M059J (cell line): ENCODE measurements at places on chromosomes 5 and 9. TPM values are rescaled to one million over a fixed set of nuclear protein-coding genes. Genes with fewer than 3 reads are reported as not detected.

- DNase-seq = no peak
Measured at GRCh38 chr9:114302727-114303126, 20.2 kb upstream of the ORM1 start.

DNA sequence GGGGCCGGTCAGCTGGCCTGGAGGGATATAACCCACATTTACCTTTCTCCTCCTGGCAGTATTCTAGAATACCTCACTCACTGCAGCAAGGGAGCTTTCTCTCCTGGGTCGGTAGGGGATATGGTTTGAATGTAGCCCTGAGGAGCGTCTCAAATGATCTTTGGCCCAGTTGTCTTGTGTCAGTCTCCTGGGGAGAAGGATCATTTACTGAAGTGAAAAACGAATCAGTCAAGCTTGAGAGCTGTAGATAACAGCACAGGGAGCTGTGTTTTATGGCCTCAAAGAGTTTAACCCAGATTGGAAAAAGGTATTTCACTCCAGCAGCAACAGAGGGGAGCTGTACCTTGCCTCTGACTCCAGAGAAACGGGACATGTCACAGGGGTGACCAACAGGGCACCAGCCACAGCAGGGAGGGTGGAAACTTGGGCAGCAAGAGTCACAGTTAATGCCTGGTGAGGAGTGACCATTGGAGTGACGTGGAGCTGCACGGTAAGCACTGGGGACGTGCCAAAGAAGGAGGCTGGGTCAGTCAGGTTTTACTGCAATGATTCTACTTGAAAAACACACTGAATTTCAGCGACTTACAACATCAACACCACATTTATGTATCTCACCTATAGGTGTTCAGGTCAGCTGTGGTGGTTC is 29.8 kb upstream of the ZFR start:
- DNase-seq = no peak

DNA sequence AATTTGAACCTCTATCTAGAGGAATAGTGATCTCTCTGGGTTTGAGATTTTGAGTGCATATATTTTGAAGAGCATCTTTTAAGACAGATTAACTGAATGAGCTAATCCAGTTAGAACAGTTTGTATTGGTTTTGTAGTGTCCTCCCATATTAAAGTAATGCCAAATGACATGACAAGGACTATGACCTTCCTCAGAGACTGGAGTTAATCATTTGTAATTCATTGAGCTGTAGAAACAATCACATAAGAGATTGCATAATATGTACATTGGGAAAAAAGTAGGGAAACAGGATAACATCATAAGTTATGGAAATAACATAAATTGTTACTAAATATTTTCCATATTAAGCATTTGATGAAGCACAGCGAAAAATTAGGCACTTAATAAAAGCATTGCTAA is 45.8 kb upstream of the PRDM9 start:
- DNase-seq = no peak

- DNase-seq = peak; percentile 83
Measured at GRCh38 chr9:85536076-85536475, 205.7 kb downstream of the AGTPBP1 start.

GRCh38 chr9:34623374-34624235 is 3.3 kb upstream of the DCTN3 start:
- no peak for DNase-seq

DNA sequence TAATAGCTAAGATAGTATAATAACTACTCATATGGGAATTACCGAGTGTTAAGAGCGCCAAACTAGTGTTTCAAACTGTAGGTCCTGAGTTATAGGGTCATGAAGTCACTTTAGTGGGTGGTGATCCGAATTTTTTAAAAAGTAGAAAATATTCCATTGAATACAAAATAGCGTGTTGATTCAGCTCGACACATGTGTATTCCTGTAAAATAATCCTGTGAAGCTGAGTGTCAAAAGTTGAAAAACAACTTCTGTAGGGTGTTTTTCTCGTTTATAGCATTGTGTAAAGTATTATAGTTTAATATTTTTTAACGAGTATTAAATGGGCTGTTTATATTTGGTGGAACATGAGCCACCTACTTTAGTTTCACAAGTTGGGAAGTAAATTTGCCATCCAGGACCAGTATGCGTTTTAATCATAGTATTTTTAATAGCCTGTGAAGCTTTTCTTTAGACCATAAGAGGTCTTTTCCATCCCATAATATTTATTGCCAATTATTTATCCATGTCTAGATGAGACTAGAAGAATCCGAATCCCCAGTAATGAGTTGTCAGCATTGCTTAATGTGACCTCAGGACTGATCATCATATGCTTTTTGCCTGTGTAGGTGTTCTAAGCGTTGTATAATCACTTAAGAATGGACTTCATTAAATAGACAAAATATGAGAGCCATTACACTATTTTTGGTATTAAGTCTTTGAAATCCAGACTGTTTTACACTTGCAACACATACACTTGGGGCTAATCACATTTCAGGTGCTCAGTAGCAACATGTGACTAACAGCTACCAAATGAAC is 84.1 kb downstream of the PTPDC1 start:
- no peak for DNase-seq

DNA sequence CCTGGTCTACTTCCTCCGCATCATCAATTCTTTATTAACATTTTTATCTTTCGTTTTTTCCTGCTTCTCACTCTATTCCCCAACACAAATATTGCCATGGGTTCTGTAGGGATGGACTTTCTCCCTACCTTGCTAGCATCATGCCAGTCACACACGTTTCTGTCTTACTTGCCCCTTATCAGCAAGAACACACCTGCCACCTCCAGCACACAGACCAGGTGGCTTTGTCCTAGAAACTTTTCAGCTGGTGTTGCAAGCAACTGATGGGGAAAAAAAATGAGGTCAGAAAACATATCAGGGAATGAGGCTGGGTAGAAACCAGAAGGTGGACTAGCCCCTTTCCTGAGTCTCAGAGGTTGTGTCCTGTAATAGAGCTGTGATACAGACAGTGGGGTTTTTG is 5.8 kb downstream of the SH3RF2 start:
- DNase-seq = no peak

GRCh38 chr9:86096386-86096785 is 3.0 kb downstream of the GOLM1 start:
- peak; percentile 49 for DNase-seq

GRCh38 chr9:133604214-133604613 is 5.0 kb downstream of the FAM163B start:
- DNase-seq = peak; percentile 18

DNA sequence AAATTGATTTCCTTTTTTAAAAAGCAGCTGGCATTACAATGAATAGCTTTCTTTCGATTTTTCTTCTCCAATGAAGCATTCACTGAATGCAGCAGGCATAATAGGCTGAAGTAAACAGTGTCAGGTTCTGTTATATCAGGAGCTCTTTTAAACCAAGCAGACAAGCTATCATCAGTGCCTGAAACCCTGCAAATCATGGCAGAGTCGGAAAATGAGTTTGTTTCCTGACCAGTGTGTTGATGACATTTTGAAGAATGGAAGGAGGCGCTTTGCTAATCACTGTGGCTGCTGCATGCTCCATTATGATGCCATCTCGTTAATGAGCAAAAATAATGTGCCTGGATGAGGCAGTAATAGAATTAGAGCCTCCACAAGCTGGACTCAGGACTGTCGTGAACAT is 284.5 kb downstream of the ZNF608 start:
- DNase-seq = no peak

DNA sequence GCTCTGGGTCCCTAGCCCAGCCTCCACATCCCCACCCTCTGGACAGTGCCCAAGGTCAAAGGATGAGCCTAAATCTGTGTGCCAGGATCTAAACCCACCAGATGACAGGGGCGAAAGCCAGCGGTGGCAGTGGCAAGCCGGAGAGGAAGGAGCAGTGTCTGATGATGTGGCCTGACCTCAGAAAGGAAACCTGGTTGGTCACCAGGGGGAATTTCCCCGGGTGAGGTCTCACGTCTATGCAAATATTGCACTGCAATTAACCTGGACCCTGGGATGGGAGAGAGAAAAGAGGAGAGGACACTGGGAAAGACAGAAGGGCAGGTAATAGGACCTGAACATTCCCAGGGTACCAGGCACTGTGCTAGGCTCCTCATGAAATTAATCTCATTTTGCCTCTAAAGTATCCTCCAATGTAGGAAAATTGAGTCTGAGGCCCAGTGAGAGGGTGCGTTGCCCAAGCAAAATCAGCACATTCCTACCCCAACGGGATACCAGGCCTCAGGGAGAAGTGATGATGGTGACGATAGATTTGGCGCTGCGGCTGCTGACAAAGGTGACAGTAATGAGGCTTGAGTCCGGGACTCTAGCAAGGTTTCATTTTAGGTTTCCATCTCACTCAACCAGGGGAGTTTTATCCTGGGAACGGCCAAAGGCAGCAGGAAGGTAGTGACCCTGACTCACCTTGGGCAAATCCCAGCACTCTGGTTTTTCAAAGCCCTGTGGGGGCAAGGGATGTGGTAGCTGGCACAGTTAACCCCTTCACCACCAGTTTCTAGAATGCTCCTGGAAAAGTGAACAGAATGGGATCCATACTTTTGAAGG is 13.4 kb upstream of the TNIP1 start:
- peak; percentile 73 for DNase-seq

GRCh38 chr5:147893820-147894219 is 12.5 kb downstream of the C5orf46 start:
- peak; percentile 83 for DNase-seq

DNA sequence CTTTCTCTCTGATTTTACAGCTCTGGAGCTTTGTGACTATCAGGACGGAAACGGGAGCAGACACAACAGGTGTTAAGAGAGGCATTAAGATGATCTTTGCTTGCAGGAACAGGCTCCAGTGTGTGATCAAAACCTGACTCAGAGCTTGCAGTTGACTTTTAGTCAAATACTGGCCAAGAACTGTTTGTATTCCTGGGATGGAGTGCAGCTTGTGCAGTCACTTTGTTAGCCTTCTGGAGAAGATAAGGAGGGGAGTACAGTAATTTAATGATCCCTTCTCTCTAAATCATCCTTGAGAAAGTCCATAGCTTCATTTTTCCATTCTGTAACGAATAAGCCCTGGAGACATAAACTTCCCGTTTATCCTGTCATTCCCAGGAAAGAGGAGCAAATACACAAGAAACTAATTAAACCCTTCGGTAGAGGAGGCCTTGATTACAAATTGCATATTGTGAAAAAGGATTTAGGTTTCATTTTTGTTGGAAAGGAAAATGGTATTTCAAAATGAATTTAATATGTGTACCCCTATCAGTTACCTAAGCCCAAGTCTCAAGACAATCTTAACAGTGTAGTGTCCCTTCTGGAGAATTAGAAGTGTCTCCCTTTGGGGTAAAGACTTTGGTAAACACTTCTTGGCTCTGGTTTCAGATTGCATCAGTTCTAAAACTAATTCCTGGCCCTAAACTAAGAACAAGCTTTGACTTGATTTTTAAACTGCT is 3.1 kb upstream of the STOM start:
- no peak for DNase-seq

DNA sequence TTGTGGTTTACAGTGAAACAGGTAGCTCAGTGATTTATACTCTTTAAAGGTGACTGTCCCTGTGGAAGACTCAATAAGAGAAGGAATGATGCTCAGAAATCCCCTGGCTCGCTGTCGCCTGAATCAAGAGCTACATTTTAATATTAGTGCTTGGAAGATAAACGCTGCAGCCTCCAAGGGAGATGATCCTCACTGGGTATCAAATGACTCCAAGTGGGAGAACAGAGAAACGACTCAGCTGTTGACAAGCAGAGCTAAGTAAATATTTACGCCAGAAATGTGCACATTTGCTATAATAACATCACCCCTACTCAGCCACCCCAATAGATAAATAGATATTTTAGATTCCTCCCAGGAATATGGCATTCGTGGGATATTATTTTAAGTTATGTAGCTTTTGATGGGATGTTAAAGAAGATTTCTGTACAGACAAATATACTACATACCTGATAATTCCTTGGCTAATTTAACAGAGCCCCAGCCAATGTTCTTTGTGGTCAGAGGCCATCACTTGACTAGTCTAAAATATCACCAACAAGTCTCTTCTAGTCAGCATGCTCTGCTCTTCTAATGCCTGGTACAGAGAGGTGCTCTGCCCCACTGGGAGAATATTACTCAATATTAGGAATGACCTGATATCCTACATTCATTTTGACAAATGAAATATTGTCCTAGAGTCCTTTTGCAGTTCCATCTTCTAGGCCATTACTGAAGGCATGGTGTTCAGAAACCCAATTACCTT is 18.3 kb upstream of the CCDC192 start:
- DNase-seq = no peak

DNA sequence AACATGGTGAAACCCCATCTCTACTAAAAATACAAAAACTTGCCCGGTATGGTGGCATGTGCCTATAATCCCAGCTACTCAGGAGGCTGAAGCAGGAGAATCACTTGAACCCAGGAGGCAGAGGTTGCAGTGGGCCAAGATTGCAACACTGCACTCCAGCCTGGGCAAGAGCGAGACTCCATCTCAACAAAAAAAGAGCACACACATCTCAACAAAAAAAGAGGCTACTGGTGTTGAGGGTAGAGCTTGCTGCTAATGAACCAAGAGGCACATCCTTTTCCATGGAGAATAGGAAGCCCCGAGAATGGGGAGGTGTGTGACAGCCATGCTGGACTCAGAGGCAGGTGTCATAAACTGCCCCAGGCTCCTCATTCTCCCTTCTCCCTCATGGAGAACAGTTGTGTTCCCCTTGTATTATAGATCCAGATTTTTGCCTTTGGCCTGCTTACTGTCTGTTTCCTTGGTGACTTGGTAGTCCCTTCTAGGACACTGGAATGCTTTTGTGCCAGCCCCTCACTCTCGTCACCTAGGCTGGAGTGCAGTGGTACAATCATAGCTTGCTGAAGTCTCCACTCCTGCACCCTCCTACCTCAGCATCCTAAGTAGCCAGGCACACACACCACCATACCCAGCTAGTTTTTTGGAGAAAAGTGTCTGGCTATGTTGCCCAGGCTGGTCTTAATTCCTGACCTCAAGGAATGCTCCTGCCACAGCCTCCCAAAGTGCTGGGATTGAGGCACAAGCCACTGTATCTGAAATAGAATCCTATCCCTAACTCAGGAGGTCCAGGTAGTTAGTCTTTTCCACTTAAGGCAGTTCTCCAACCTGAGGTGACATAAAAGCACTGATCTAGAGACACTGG is 5.1 kb downstream of the RPL12 start:
- DNase-seq = peak; percentile 38

GRCh38 chr9:122314165-122314564 is 49.5 kb downstream of the MRRF start:
- DNase-seq = no peak

DNA sequence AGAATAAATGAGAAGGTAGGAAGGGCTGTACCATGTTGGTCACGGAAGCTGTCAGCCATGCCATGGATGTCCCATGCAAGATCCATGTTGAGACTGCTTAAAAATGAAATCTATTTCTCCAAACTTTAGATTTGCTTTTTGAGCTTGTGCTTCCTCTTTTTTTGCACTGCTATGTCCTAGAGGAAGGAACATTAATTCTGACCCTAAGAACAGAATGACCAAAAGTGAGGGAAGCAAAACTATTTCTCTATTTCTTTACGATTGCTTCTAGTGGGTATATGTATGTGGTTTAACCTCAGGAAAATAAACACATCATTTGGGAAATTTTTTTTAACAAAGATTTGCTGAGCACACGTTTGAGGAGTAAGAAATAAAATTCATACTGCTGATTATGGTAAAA is 84.6 kb downstream of the USP20 start:
- no peak for DNase-seq

The RAD1 gene
- 69.2 and 71.1 TPM in 2 replicates for total RNA-seq

The PCDHGB3 gene
- 0.49 and 0.54 TPM in 2 replicates for total RNA-seq

The SLC6A19 gene
- total RNA-seq = not detected in 2 replicates

The TTC33 gene
- 13.6 and 16.7 TPM in 2 replicates for total RNA-seq

The HMCN2 gene
- 0.66 TPM in 1 of 2 replicates, not detected in the other for total RNA-seq

The ENTREP1 gene
- 0.05 TPM in 1 of 2 replicates, not detected in the other for total RNA-seq

The NPR3 gene
- 0.15 and 0.52 TPM in 2 replicates for total RNA-seq
